ENCODE measurements at places on chromosomes 11 and 22.
A peak's percentile ranks its signal among the peaks of the same experiment; 100 is the strongest.

DNA sequence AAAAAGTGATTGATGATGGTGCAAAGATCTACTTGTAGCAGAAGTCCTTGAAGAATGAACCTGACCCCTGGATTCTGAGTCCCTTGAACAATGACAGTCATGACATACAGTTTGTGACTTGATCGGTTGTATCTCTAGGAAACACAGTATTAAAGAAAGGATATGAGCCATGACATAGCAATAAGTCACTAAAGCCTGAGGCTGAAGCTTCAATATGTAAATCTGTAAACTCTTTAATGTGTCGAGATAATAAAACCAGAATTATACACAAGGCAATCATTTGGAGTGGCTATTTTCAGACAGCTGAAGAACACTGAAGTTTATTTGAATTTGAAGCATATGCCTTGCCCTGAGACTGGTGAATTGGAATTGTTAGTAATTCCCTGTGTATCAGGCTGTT lies 911.5 kb upstream of the RAG2 start:
- no peak for DNase-seq

DNA sequence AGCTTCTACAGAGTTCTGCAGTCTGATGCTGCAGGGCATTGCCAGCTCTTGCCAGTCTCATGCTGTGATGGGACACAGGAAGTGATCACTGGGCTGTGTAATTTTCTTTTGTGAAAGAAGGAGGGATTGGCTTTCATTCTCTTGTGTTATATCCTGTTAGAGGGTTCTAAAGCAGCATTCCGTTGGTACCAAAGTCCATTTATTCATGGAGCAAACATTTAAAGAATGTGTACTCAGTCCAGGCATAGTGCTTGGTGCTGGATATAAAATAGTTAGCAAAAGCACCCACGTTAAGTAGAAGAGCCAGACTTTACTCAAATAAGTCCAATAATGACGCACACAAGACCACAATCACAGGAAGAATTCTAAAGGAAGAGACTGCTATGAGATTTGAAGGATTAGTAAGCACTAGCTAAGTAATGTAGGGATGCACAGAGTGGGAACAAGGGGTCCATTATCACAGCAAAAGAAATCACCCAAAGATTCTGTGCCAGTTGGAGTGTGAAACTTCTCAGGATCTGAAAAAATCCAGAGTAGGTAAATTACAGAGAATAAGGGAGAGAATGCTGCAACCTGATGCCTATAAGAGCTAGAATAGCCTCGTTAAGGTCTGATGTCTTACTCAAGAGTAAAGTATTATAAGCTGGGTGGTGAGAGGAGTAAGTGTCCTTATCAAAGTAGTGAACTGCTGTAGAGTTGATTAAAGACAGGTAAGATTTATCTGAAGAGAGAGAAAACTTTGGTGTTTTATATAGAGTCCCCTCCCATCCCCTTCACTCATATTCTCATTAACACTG lies 728.3 kb downstream of the METTL15 start:
- DNase-seq = no peak

DNA sequence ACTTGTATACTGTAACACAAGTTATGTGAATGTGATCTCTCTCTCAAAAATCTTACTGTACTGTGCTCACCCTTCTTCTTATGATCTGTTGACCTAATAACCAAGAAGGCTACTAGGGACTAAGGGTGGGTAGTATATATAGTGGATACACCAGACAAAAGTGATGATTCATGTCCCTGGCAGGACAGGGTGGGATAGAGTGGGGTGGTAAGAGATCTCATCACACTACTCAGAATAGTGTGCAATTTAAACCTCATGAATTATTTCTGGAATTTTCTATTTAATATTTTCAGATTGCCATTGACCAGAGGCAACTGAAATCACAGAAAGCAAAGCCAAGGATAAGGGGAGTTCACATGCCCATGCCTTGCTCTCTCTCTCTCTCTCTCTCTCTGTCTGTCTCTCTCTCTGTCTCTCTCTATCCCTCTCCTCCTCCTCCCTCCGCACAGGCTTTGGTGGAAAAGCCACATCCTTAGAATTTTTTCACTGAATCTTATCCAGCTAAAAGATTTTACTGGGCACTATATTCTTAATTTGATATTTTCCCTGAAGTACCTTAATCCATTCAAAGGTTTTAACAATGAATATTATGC lies 12.0 kb upstream of the STK33 start:
- no peak for DNase-seq

- no peak for DNase-seq
These were observed 6.0 kb upstream of the XKR3 start for GRCh38 chr22:16831257-16831656.

DNA sequence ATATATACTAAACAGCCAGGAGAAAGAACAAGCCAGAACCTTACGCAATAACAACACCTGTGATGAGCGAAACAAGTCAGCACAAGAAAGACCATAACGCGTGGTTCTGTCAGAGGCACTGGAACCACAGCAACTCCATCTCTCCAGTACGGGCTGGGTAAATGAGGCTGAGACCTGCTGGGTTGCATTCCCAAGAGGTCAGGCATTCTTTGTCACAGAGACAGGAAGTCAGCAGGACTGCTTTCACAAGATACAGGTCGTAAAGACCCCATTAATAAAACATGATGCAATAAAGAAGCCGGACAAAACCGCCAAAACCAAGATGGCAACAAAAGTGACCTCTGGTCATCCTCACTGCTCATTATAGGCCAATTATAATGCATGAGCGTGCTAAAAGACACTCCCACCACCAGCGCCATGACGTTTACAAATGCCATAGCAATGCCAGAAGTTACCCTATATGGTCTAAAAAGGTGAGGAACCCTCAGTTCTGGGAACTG lies 21.7 kb downstream of the TPST2 start:
- no peak for DNase-seq

GRCh38 chr11:9982796-9983579 lies 311.0 kb downstream of the SBF2 start:
- no peak for DNase-seq

GRCh38 chr11:76313271-76313670 lies 67.7 kb downstream of the THAP12 start:
- DNase-seq = no peak

DNA sequence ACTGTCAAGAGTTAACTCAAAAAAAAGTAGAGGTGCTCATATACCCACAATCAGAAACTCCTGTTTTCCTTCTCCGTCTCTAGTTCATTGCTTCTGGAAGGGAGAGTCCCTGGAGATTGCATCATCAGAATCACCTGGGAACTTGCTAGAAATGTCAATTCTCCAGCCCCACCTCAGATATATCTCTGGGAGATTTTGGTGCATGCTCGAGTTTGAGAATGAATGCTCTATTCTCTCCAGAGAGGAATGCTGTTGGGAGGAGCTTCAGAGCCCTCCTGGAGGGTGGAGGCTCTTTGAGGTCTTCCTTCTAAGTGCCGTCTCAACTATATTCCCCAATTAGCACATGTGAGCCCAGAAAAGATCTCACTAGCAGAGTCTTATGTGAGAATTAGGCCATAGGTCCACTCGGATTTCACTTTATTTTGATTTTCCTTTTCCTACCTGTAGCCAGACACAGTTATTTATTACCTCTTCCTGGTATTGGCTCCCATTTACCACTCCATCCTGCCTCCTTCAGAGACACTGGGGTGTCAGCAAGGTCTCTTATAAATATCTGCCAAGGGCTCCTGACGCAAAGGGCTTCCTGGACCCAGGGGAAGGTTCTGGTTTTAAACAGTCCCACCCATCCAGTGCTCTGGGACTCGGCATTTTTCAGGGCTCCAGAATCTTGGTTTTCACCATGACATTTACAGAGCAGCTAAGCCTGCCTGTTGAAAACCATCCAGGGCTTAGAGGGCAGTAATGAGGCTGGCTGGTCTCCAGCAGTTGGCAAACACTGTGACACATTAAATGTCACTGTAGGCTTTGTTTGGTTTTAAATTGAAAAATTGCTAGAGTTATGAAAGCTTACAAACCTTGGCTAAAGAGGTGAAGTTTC lies 136.2 kb downstream of the CD44 start:
- DNase-seq = no peak

DNA sequence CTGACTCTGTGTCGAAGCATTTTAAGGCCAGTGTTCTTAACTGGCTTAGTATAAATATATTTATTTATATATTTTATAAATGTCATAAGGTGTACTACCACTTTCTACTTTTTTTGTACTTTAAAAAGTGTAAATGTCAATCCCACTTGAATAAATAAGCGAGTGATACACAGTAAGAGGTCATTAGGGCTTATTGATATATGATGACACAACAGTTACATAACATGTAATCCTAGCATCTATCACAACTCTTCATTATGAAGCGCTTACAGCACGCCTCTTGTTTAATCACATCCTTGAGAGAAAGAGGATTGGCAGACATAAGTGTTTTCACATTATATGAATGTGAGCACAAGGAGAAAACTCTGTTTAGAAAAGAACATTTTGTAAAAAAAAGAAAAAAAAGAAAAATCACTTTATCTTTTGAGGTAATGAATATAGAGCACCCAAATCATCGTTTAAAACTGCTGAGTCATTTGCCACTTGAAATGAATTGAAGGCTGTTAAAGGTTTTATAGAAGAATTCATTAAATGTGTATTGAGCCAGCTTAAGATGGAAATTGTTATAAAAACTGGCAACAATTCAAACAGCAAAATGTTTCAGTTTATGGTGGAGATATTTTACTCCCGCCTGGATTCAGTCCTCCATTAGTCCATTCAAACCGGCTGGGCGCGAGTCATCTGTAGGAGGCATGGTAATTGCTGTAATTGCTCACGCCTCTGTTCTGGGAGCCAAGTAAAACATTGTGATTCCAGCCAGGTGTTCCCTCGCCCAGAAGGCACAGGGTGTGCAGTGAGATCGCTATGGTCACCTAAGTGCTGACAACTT lies 627.3 kb upstream of the KIRREL3 start:
- DNase-seq = no peak

DNA sequence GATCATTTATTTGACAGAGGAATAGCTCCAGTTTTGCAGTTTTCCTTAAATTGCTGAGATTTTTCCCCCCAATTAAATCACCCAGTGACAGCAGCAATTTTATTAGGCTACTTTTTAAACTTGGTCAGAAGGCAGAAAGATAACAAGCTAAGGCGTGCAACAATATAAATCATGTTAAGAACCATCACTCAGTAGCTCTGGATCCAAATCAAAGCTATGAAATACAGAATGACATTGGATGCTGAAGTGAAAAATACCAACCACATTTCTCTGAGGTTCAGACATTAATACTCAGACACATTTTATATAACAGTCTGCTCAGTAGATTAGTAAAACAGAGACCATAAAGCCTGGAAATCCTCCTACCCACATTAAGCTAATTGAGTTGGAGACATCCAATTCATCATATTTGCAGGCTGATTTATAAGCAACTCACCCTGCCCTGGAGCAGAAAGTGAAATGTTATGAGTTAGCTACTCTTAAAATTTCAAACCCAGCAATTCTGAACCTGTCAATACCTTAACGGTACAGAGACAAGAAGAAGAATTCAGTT lies 1108.4 kb downstream of the DLG2 start:
- DNase-seq = no peak

GRCh38 chr11:24070435-24070834 lies 426.4 kb upstream of the LUZP2 start:
- no peak for DNase-seq

GRCh38 chr11:122902951-122903350 lies 20.4 kb downstream of the JHY start:
- DNase-seq = no peak

GRCh38 chr22:47963660-47964059 lies 1201.2 kb downstream of the TBC1D22A start:
- DNase-seq = no peak

GRCh38 chr22:46948411-46949144 lies 186.1 kb downstream of the TBC1D22A start:
- no peak for DNase-seq

DNA sequence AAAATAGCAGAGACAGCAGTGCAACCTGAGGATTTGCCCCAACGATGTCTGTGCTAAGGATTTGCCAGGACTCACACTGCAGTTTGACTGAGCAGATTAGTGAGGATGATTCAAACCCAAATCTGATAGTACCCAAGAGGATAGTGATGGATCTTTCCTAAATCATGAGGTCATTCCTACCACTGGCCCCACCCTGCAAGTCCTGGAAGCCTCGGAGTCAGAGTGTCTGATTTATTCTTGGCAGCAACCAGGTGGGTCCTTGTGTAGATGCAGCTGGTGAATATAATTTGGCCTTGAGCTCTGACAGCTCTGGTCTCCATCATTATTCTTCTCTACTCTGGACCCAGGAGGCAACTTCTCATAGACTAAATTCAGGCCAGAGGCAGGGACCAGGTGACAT lies 179.3 kb upstream of the RAG2 start:
- no peak for DNase-seq

DNA sequence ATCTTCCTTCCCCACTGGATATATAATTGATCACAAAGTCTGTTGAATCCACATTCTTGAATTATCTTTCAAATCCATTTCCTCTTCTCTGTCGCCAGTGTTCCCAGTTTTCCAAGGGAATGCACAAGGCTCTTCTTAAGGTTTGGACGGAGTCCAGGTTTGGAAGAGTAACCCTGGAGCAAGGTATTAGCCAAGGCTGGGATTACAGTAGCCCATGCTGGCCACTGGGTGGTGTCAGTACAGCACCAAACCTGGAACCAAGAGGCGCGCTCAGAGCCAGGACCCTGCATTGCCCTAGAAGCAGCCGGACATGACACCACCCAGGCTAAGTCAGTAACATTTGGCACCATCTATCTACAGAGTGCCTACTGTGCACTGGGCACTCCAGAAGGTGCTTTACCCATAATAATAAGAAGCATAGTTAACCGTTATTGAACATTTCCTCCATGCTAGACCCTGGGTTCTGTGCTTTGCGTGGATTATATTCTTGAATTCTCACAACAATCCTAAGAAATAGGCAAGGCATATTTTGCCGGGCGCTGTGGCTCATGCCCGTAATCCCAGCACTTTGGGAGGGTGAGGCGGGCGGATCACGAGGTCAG lies 48.0 kb upstream of the CLPB start:
- DNase-seq = peak; percentile 49

GRCh38 chr11:11577932-11578911 lies 43.6 kb downstream of the GALNT18 start:
- DNase-seq = no peak

DNA sequence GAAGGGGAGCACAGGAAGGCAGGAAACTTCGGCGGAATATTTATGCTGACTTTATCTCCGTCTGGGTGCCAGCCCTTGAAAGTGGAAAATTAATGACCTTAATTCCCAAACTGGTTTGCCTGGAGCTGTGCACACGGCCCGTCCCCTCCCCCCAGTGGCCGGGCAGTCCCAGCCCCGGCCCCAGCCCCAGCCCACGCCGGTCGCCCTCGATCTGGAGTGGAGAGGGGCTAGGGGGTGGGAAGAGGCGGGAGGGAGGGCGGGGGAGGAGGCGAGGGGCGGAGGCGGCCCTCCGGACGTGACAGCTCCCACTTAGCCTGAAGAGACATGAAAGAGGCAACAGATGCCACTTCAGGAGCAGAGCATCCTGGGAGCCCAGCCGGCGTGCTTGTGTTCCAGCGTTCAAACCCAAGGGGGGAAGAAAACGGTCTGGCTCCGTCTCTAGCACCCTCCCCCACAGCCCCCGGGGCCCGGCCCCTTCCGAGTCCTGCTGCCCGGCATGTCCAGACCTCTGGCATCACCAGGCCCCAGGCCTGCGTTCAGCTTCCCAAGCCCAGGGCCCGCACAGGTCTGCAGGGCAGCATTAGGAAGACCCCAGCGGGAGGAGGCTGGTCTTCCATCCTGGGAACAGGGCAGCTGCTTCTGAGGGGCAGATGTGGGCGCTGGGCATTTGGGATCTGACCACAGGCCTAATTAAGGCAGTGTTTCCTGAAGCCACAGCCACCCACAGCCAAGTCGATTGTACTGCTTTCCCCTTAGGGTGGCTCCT lies 20.0 kb upstream of the LMO1 start:
- peak; percentile 57 for DNase-seq

All from NCI-H2227 treated with DMSO at 0.1 percent for 48 hours (cell line).